Activated CD8-positive, alpha-beta memory T cell treated with anti-CD3 and anti-CD28 coated beads, Interleukin-2, amount 10 ng/mL, durations not matched to agents 7 days and 5 days (primary cell): ENCODE measurements at places on chromosomes 1 and 21. TPM values are rescaled to one million over a fixed set of nuclear protein-coding genes. Genes with fewer than 3 reads are reported as not detected.

GRCh38 chr1:5297886-5298239 lies 643.5 kb downstream of the AJAP1 start:
- H3K4me1 ChIP-seq, result no peaks in the 10 kb centered on the region
- DNase-seq, result no peak
- no peaks in the 10 kb centered on the region for H3K36me3 ChIP-seq
- no peaks in the 10 kb centered on the region for H3K27me3 ChIP-seq

The GJB4 gene
- total RNA-seq, result not detected

GRCh38 chr1:164733070-164733469 lies 174.1 kb downstream of the PBX1 start:
- no peak for DNase-seq
- H3K27ac ChIP-seq, result no peak overlapping the region
- H3K4me3 ChIP-seq, result no peak overlapping the region
- no peaks in the 10 kb centered on the region for H3K27me3 ChIP-seq
- H3K4me1 ChIP-seq, result no peaks in the 10 kb centered on the region
- no peaks in the 10 kb centered on the region for H3K36me3 ChIP-seq

The DEPDC1 gene
- 28.3 TPM for total RNA-seq

The ILDR2 gene
- total RNA-seq, result 7.4 TPM

The CIART gene
- total RNA-seq, result 0.44 TPM

The SYT6 gene
- total RNA-seq, result not detected

GRCh38 chr1:32868806-32869455 lies 1.8 kb downstream of the FNDC5 start:
- peaks cover 3% of the 10 kb centered on the region for H3K36me3 ChIP-seq
- H3K27ac ChIP-seq, result no peak overlapping the region
- no peak overlapping the region for H3K4me3 ChIP-seq
- H3K4me1 ChIP-seq, result peaks cover 10% of the 10 kb centered on the region
- peaks cover 34% of the 10 kb centered on the region for H3K27me3 ChIP-seq
- no peak for DNase-seq

- no peak overlapping the region for H3K27ac ChIP-seq
- no peak for DNase-seq
- H3K4me3 ChIP-seq, result no peak overlapping the region
- H3K27me3 ChIP-seq, result peaks cover 37% of the 10 kb centered on the region
- H3K36me3 ChIP-seq, result peaks cover 6% of the 10 kb centered on the region
Measured at GRCh38 chr1:65310078-65310587, 790 bp downstream of the DNAJC6 start.

DNA sequence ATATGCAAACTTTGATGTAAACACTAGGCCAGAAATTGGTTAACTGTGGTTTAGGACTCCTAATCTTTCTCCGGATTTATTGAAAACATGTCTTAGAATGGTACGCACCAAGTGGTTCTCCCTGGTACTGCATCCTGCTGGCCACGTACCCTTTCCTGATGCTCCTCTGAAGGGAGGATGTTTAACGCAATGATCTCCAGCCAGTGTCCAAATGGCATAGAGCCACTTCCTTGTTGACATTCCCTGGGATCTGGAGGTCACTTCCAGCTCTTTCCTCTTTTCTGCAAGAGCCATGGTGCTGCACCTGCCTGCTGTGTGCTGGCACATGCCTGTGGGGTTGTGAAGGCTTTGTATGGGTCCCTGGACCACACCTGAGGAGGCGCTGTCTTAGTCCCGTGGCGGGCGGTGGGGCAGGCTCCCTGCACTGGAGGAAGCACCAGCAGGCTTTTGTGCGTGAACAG lies 53.9 kb downstream of the GALNT2 start:
- DNase-seq, result no peak
- peaks cover 7% of the 10 kb centered on the region for H3K27me3 ChIP-seq
- peaks cover 20% of the 10 kb centered on the region for H3K36me3 ChIP-seq
- H3K4me1 ChIP-seq, result peaks cover 53% of the 10 kb centered on the region
- H3K27ac ChIP-seq, result no peak overlapping the region

The RAB7B gene
- total RNA-seq, result not detected

DNA sequence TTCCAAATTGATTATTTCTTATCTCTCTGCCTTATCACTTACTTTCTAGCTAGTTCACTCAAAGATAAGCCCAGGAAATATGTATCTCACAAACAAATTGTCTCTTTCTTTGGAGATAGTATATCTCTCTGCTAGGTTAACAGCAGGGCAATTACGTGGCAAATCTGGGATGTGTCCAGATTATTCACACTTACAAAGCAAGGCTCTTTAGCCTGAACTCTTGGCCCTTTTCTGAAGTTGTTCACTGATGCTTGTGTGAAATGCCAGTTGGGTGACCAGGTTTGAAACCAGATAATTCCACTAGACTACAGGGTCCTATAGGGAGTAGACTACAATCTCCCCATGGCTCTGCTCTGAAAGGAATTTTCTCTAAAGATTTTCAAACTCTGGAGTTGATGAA lies 30.8 kb upstream of the FAM78B start:
- no peak overlapping the region for H3K27ac ChIP-seq
- H3K4me1 ChIP-seq, result no peaks in the 10 kb centered on the region
- H3K27me3 ChIP-seq, result peaks cover 2% of the 10 kb centered on the region
- no peaks in the 10 kb centered on the region for H3K36me3 ChIP-seq

- H3K27me3 ChIP-seq, result no peaks in the 10 kb centered on the region
- DNase-seq, result no peak
- H3K27ac ChIP-seq, result no peak overlapping the region
- H3K4me1 ChIP-seq, result peaks cover 24% of the 10 kb centered on the region
- no peak overlapping the region for H3K4me3 ChIP-seq
Measured at GRCh38 chr21:15753741-15754140, 24.0 kb downstream of the USP25 start.

GRCh38 chr1:53899206-53899628 lies 5.2 kb downstream of the DIO1 start:
- H3K27me3 ChIP-seq, result peaks cover 6% of the 10 kb centered on the region
- H3K36me3 ChIP-seq, result no peaks in the 10 kb centered on the region
- no peak overlapping the region for H3K4me3 ChIP-seq

The ADAM15 gene
- total RNA-seq, result 47.5 TPM

The TTC24 gene
- 16.9 TPM for total RNA-seq

DNA sequence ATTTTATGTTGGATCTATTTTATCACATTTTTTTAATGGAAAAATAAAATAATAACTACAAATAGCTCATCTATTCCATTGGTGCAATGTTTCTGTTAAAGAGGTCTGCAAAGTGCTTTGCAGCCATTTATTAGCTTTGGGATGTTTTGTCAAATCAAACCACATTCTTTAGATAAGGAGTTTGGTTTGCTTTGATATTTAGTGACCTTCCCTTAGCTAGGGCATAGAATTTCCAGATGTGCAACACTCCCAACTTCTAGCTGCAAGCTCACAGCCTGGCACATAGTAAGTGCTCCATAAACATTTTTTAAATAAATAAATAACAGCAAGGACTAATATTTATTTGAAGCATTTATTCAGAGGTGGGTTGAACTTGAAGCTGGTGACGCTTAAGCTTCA lies 80.4 kb upstream of the ARHGAP29 start:
- H3K36me3 ChIP-seq, result no peaks in the 10 kb centered on the region
- H3K4me1 ChIP-seq, result no peaks in the 10 kb centered on the region
- H3K4me3 ChIP-seq, result no peak overlapping the region
- H3K27ac ChIP-seq, result no peak overlapping the region
- peaks cover 8% of the 10 kb centered on the region for H3K27me3 ChIP-seq
- no peak for DNase-seq

The ACKR1 gene
- not detected for total RNA-seq

GRCh38 chr1:64881281-64881680 lies 85.1 kb downstream of the JAK1 start:
- no peak overlapping the region for H3K4me3 ChIP-seq
- no peaks in the 10 kb centered on the region for H3K27me3 ChIP-seq
- no peak for DNase-seq
- H3K27ac ChIP-seq, result no peak overlapping the region

DNA sequence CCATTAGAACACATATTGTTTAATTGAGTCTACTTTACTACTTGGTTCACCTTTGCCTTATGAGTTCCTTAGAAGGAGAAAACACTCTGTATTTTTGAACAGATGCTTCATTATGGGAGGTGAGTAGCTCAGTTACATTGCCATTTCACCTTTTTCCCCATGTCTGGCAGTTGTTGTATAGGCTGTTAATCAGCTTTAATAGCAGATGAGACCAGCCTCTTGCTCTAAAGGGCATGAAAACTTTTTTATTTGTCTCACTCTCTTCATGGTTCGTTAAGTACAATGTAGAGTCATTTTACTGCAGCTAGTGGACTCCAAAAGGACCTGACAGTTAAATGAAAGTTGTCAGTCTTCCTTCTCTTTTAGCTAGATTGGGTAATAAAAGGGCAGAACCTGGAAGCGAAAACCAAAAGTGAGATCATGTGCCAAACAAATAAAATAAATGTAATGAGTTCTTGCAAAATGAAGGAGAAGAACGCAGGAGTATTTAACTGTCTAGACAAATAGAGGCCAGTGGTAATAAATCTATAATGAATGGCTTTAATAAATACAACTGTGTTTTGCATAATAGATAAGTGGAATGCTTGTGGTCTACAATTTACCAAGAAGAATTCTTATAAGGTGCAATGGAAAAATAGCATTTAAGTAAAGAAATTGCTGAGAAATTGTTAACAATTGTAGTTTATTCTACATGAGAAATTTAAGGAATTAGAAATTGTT lies 180.0 kb upstream of the NEGR1 start:
- no peaks in the 10 kb centered on the region for H3K27me3 ChIP-seq
- no peaks in the 10 kb centered on the region for H3K4me1 ChIP-seq
- H3K4me3 ChIP-seq, result no peak overlapping the region

GRCh38 chr1:24349891-24350290 lies 30.7 kb downstream of the GRHL3 start:
- H3K36me3 ChIP-seq, result no peaks in the 10 kb centered on the region
- H3K27me3 ChIP-seq, result peaks cover 4% of the 10 kb centered on the region
- no peak overlapping the region for H3K4me3 ChIP-seq
- no peak for DNase-seq
- peak overlapping the region; percentile 11 for H3K27ac ChIP-seq

- peaks cover 7% of the 10 kb centered on the region for H3K27me3 ChIP-seq
- H3K4me1 ChIP-seq, result no peaks in the 10 kb centered on the region
- no peak overlapping the region for H3K27ac ChIP-seq
- no peak overlapping the region for H3K4me3 ChIP-seq
Measured at GRCh38 chr1:115620453-115620852, 21.3 kb upstream of the VANGL1 start.

DNA sequence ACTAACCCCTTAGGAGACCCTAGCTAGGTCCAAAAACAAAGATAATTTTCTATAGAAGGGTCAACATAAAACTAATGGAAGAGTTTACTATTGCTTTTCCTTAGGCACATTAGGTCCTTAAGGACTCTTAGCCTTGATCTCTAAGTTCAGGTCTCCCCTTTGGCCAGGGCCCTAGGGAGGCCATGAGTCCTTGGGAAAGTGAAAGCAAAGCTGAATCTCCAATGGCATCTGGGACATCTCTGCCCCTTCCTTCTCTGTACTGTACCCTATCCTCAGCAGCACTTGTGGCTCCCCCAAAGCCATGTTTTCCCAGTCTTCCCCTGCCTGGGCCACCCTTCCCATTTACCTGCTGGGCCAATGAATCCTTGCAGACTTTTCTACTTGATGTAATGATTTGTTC lies 14.3 kb downstream of the IER5 start:
- H3K4me3 ChIP-seq, result no peak overlapping the region
- H3K36me3 ChIP-seq, result peaks cover 5% of the 10 kb centered on the region
- H3K4me1 ChIP-seq, result peaks cover 82% of the 10 kb centered on the region

The KRTAP22-1 gene
- total RNA-seq, result not detected

DNA sequence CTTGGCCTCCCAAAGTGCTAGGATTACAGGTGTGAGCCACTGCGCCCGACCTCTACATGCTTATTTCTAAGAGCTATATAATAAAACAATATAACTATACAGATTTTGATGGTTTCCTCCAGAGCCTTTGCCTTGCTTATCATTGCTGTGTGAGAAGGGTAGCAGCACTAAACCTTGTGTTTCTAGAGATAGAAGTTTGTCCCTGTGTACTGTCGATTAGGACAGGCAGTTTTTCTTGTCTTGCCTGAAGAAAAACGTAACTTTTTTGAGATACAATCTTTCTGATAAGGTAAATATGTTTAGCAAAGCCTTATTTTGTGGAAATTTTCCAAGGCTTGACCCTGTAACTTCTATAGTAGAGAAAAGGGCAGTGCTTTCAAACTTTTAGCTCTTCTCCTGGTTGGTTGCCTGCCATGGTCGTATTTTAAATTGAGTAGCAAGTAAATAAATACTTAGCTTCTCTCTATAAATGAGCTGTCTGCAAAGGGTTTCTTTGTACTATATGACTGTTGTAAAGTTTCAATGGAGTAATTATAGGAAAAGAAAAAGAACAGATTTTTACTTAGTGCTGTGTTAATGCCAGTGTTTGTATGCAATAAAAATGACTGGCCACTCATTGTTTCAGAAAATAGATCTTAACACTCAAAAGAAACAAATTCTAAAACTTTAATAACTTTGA lies 86.4 kb upstream of the CACYBP start:
- H3K4me3 ChIP-seq, result no peak overlapping the region
- no peaks in the 10 kb centered on the region for H3K27me3 ChIP-seq
- peaks cover 44% of the 10 kb centered on the region for H3K4me1 ChIP-seq
- DNase-seq, result no peak
- no peak overlapping the region for H3K27ac ChIP-seq

GRCh38 chr1:125119024-125119441 lies 3934.3 kb downstream of the SRGAP2C start:
- H3K4me3 ChIP-seq, result no peak overlapping the region
- no peaks in the 10 kb centered on the region for H3K4me1 ChIP-seq
- DNase-seq, result no peak
- H3K36me3 ChIP-seq, result peaks cover 6% of the 10 kb centered on the region

The DNAJC6 gene
- total RNA-seq, result 4.1 TPM

GRCh38 chr21:36320421-36321324 lies 676 bp downstream of the MORC3 start:
- H3K4me1 ChIP-seq, result peaks cover 34% of the 10 kb centered on the region
- peak overlapping the region; percentile 88 for H3K4me3 ChIP-seq
- no peaks in the 10 kb centered on the region for H3K27me3 ChIP-seq

The OLIG1 gene
- not detected for total RNA-seq
